ENCODE measurements at places on chromosomes 7 and 10.

- no peak for DNase-seq
These were observed 210.3 kb downstream of the CHRM2 start for GRCh38 chr7:137078781-137079180.

DNA sequence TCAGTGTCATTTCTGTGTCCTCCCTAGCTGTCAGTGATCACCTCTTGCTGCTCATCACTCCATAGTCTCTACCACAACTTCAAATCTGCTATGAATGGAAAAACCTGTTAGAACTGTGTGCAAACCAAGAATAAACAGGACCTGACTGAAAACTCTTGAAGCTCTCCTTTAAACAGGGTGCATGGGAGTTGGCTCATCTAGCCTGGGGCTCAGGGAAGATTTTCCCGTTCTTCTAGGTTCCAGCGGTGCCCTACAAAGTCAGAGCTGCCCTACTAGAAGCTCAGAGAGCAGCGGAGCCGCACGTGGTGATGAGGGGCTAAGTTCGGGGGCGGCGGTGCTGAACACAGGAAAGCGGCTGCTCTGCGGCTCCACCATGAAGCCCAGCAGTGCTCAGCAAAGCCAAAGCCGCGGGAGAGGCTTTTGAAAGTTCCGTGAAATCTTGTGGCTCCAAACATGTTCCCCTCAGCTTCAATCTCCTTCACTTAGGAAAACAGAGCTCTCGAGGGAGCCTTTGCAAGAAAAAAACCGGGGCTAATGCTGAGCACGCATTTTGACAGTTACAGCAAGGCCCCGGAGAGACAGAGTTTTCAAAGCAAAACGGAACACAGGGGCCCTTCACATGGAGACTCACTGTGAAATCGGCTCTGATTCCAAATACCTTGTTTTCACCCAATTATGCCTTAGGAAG, 30.5 kb downstream of the RGS10 start:
- DNase-seq: no peak

DNA sequence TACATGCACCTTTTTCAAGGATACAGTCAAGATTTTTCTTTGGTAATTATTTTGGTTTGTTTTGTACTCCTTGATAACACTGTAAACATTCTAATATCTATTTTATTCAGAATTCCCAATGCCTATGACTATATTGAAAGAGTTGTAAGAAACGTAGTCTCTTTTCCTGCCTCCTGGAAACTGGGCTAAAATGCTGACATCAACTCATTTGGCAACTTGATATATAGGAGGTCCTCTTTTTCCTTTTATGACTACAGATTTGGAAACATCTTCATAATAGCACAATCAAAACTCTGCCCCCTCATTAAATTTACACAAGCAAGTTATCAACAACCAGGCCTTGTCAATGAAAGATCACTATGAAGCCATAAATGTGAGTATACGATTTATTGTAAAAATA, 422.3 kb upstream of the PCDH15 start:
- DNase-seq: no peak

DNA sequence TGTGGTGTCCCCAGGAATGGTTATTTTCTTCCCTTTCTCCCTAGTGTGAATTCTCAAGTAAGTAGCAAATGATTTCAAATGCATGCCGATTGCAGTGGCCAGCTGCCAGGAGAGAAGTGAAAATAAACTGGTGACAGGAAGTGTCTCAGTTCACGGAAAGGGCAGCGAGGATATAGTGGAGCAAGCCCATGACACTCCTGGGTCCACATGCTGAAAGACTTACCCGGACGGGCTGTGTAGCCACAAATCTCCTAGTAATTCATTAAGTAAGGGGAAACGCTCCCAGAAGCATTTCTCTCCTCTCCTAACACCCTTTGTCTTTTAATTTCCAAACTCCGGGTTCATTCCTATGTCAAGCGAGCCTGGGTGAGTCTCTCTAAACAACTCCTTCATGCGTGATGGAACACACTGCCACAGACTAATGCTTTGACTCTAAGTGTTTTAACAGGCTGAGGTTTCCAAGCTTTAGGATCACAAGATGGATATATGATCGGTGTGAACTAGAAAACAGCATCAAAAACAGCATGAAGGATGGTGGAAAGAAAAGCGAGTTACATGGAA, 125.6 kb downstream of the CYP26A1 start:
- no peak for DNase-seq

GRCh38 chr7:92723205-92723604, 113.2 kb downstream of the CDK6 start:
- no peak for DNase-seq

- DNase-seq: peak; percentile 56
These were observed 67.5 kb downstream of the PFKFB3 start for GRCh38 chr10:6269953-6270867.

DNA sequence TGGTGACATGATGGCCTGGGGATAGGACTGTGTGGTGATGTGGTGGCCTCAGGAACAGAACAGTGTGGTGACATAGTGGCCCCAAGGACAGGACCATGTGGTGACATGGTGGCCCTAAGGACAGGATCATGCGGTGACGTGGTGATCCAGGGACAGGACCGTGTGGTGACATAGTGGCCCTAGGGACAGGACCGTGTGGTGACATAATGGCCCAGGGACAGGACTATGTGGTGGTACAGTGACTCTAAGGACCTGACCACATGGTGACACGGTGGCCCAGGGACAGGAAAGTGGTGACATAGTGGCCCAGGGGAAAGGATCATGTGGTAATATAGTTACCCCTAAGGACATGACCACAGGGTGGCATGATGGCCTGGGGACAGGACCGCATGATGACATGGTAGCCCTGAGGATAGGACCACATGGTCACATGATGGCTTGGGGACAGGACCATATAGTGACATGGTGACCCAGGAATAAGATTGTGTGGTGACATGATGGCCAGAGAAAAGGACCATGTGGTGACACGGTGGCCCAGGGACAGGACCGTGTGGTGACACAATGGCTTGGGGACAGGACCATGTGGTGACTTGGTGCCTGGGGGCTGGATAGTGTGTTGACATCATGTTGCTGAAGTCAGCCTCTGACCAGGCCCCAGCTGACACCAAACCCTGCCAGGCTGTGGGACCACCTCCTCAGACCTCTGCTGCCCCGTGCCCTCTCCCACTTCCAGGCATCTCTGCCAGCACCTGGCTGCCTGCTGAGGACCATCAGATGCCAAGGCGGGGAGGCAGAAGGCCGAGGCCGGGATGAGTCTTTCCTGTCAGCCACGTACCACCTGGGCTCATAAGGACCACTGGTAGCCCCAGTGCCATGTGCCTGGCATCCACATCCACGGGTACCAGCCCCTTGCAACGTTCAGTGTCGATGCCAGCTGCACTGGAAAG, 99.5 kb downstream of the ADAM12 start:
- DNase-seq: no peak

GRCh38 chr10:119330342-119330741, 123.0 kb downstream of the GRK5 start:
- no peak for DNase-seq

- no peak for DNase-seq
These were observed 209.9 kb downstream of the ZNF365 start for GRCh38 chr10:62583876-62584615.

DNA sequence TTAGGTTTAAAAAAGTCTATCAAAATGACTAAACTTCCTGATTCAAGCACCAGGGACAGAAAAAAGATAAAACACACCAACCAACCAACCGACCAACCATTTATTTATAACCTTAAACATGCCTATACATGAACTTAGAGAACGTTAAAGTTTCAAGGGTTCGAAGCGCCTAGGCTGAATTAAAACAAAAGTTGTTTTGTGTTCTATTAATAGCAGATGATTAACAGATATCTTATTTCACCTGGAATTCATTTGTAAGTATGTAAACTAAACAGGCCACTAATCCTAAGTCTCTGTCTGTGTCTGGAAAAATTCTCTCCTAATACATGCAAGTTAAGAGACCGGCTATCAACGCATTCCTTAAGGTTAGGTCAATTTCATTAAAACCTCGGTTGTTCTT, 1.4 kb downstream of the BAIAP2L1 start:
- DNase-seq: no peak

Measured in effector CD4-positive, alpha-beta T cell (primary cell).